Stimulated activated naive CD4-positive, alpha-beta T cell treated with Interleukin-2 at 50 U/mL for 16 hours (primary cell): ENCODE measurements at places on chromosomes 5 and 9.

DNA sequence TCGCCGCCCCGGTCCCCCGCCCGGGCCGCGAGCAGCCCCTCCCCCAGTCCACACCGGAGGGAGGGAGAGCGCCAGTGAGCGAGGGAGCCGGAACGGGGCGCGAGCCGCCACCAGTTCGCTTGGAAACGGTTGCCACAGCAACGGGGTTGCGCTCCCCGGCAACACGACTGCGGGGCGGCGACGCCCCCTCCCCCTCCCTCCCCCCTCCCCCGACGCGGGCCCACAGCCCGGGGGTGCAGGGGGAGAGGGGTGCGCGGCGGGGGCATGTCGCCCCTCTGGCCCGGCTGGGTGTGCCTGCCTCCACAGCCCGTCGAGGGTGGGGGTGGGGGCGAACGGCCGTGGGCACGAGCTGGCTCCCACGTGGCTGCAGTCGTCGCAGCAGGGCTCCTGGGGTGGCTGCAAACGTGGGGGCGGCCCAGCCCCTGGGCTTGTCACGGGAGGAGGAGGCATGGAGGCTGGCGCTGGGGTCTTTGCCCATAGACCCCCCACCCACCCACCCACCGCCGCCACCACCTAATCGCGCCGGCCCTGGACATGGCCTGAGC lies 524 bp downstream of the PRR7 start:
- DNase-seq = peak; percentile 59

DNA sequence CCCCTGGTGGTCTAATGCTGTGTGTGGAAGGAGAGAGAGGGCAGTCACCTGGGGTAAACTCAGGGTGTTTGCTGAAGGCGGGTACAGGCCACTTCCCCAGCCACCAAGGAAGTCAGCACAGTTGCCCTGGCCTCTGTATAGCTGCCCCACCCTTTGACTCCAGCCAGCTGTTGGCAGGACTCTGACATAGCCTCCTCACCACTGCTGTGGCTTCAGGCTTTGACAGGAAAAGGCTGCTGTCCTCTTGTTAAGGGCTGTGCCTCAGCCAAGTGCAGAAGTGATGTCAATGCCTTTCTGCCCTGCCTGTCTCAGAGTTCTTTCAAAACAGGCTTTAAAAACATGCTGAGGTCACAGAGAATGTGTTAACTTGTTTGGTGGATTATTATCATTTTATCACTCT lies 487.2 kb upstream of the KLF4 start:
- DNase-seq = no peak

DNA sequence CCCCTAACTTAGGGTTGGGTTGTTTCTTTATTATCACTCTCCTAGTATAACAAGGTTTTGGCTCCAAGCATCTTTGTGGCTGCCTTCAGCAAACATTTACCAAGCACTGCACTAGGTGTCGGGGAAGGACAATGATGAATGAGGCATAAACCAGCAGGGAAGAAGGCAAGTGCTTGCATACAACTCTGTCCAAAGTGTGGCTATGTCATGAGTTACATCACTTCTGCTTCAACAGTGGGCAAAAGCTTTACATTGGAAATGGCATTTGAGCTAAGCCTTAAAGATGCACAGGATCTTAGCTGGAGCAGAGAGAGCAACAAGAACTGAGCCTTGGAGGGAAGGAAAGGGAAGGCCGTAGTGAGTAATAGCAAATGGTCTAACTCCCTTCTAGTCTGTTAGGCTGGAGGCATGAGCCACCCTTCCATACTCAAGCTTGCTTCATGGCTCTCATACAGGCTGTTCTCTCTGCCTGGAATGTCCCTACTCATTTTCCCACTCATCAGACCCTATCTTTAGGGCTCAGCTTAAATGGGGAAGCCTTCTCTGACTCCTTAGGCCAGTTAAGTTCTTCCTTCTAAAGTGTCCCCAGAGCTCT lies 121.8 kb downstream of the SEMA6A start:
- no peak for DNase-seq

DNA sequence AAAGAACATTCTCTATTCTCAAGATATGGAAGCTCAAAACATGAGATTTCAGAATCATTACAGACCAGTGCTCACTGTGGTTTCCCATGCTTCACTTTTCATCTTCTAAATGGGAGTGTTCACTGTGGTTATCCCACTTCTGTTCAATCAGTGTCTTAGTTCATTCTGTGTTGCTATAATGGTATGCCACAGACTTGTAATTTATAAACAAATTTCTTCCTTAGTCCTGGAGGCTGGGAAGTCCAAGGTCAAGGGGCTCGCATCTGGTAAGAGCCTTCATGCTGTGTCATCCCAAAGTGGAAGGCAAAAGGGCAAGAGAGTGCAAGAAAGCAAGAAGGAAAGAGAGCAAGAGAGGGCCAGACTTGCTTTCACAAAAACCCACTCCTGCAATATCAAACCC lies 146.3 kb downstream of the TTC39B start:
- no peak for DNase-seq

DNA sequence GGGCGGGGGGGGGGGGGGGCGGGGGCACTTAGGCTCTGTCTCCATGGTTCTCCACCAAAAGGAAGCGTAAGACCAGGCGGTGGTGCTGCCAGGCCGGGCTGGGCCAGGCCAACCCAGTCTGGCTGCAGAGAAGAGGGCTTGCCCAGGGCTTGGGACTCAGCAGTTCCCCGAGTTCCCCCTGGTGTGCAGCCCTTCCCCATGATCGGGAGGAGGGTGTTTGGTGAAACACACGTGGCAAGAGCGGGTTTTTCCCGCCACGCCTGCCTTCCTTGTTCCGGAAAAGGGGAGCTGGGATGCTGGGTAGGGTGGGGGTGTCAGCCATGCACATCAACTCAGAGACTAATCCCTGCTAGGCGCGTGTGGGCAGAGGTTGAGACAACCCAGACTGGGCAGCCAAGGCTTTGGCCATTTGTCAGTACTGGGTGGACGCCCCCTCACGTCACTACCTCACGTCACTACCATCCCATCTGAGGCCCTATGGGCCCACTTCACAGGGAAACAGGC lies 32.9 kb downstream of the PRRX2 start:
- DNase-seq = no peak
